ENCODE measurements at places on chromosomes 3 and 15.

- no peak for DNase-seq
Measured at GRCh38 chr3:105845488-105845887, 23.3 kb downstream of the CBLB start.

DNA sequence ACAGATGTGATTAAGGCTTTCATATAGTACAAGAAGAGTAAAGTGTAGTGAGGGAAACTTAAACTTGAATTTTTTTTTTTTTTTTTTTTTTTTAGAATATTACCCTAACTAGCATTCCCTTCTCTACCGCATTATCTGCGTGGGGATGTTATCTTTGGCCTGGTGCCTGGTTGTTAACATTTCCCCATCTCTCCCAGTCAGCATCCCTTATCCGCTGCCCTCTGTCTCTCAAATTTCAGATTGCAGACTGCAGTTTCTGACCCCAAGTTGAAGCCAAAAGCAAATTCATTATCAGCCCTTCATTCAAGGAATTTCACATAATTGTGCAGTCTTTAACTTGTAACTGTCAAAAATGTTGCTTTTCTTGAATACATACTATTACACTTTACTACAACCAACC, 353.0 kb downstream of the PLOD2 start:
- DNase-seq = no peak

GRCh38 chr3:3503411-3503810, 295.8 kb upstream of the LRRN1 start:
- no peak for DNase-seq

GRCh38 chr15:33304924-33305323, 5.8 kb upstream of the RYR3 start:
- no peak for DNase-seq

GRCh38 chr15:74044267-74045110, 37.9 kb downstream of the GOLGA6A start:
- DNase-seq = no peak

DNA sequence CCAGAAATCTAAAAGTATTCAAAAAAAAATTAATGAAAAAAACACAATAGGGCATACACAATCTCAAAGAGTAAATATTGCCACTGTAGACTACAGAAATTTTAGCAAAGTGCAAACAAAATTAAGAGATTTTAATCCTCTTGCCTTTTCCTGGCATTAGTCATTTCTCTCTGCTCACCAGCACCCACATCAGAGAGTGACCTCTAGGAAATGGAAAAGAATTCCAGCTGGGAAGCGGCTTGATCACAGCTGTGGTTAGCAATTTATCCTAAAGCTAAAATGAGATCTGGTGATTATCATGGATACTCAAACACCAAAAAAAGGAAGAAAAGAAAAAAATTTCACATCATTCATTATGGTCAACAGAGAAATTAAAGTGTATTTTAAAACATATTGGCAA, 7.5 kb downstream of the CSNK1G1 start:
- no peak for DNase-seq

DNA sequence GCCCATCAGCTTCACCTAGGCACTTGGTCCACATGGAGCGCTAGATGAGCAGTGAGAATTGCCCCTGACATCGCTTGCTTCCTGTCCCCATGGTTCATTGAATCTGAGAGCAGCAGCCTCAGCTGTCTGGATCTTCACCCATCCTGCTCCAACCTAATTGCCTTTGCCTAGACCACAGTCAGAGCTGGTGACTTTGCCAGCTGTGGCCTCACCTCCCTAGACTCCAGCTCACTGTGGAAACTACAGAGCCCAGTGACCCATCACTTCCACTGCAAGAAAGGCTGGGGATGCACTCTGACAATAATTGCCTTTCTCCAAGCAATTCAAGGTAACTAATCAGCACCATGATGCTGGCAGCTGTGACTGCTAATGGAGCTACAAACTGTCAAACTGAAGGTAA, 30.6 kb upstream of the SLC6A1 start:
- no peak for DNase-seq

DNA sequence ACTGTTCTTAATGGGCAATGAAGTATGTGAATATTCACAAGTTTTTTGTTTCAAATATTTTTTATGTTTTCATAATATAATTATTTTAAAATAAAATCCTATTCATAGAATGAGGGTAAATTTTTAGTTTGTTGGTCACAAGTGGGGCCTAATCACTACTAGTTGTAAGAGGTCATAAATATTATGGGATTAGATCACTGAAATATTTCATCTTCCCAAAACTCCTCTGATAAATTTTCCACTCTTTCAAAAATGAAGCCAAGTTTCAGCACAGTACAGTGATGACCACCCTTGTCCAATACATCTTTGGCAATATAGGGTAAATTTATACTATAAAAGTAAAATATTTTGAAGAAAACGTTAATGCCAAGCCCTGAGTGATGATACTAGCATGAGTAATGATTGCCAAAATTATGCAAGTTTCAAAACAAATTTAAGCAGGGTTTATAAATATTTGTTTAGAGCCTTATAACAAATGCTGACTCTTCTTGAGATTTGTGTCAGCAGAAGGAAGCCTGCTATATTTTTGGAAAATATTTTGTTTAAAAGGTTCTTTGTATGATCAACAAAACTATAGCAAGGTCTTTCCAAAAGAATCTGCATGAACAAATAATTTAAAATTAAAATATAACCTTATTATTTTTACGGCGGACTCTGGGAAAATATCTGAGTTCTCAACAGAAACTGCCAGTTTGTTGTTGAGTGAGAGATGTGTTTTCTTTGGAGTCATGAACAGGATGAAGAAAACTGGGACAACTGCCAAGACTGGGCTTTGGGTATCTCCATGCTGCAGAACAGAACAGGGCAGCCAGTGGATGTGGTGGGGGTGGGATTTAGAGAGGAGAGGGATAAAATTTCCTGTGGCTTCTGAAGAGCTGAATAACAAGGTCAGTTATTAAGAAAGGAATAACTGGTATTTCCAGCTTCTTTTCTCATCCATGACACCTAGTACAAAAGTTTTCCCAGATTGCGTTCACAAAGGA, 17.9 kb upstream of the TM4SF1 start:
- DNase-seq = no peak

- no peak for DNase-seq
Measured at GRCh38 chr3:191238321-191238817, 39.3 kb downstream of the OSTN start.

- DNase-seq = no peak
Measured at GRCh38 chr15:89192136-89192535, 29.2 kb downstream of the RLBP1 start.

- DNase-seq = no peak
Measured at GRCh38 chr3:20375302-20375701, 189.3 kb upstream of the SGO1 start.

DNA sequence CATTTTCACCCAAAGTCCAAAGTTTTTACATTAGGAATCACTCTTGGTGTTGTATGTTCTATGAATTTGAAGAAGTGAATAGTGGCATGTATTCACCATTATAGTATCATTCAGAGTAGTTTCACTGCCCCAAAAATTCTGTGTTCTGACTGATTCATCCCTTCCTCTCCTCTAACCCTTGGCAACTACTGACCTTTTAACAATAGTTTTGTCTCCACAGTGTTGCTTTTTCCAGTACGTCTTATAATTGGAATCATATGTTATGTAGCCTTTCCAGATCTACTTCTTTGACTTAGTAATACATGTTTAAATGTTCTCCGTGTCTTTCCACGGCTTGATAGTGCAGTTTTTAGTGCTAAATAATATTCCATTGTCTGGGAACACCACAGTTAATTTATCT, 379.0 kb upstream of the SGO1 start:
- no peak for DNase-seq

DNA sequence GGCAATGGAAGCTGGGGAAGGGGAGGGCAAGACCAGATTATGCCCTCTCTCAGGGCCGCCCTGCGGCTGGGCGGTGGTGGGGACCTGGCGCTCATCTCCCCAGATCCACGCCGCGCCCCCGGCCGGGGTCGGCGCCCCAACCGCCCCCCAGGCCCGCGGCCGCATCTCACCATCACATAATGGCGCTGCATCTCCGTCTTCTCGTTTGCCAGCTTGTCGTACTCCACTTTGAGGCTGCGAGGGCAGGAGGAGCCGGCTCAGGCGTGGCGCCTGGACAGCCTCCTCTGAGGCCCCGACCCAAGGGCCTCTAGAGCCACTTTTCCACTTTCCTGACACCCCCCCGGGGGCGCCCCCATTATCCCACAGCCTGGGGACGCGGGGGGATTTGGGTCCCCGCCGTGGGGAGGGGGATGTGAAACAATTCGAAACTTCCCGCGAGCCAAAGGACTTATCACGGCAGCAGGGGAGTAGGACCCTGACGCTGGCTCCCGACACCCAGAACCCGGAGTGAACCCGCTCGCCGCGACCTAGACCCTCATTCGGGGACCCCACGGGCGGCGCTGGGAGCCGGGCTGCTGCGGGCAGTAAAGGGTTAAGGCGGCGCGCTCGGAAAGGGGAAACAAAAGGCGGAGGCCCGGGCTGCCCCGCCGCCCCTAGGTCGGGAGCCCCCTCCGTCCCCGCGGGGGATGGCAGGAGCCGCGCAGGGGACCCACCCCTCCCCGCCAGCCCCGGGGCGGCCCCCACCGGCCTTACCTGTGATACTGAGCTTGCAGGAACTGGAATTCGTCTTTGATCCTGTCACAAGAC, 2.1 kb downstream of the TLE3 start:
- DNase-seq = no peak

GRCh38 chr3:73432706-73433032, 192.1 kb downstream of the PDZRN3 start:
- DNase-seq = no peak

DNA sequence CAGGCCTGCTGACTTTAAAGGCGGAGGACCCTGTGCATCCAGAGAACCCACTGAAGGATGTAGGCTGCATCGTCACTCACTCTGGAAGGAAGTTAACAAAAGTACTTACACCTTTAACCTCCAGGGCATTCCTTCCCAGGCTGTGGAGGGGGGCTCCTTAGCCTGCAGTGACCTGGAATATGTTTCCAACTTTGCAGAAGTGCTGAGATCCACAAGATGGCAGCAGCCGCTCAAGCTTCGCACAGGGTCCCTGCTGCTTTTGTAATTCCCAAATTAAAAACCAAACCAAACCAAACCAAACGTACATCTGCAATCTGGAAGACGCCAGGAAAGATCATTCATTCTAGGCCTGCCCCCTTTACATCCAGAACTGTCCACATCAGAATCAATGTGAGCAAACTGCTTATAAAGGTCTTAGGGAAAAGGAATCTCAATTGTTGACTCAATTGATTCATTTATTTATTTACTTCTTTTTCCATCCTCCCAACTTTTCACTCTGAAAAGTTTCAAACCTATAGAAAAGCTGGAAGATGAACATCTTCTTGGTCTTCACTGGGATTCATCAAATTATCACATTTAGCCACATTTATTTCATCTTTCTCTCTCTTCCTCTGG, 70.5 kb upstream of the KLHL25 start:
- no peak for DNase-seq

- no peak for DNase-seq
Measured at GRCh38 chr3:9032231-9032777, 69.0 kb upstream of the RAD18 start.

- no peak for DNase-seq
Measured at GRCh38 chr3:108475220-108475782, 35.1 kb downstream of the MYH15 start.

- DNase-seq = no peak
Measured at GRCh38 chr3:33790091-33790490, 8.3 kb upstream of the PDCD6IP start.

DNA sequence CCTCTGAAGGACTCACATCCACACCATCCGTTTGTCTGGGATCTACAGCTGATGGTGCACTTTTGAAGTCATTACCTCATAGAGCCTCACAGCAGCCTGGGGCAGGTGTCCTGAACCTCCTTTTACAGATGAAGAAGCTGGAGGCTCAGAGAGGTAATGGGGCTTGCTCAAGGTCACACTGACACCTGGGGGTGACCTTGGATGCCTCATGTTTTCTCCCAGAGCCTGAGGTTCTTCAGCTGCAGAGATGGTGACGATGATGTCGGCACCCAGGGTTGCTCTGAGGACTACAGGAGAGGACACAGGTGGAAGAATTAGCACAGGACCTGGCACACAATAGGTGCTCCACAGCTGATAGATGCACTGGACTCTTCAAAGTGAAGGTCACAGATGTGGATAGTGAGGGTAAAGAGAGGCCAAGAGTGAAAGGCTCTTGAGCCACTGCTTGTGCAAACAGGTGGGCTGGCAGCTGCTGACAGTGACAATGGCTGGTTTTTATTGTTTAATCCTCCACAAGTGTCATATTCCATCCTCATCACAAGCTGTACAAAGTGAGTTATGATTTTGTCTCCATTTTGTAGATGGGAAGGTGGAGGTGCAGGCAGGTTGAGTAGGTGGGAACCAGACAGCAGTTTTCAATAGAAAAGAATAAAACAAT, 17.4 kb upstream of the ATP2B2 start:
- DNase-seq = no peak

- no peak for DNase-seq
Measured at GRCh38 chr15:63514531-63514943, 10.1 kb downstream of the USP3 start.

DNA sequence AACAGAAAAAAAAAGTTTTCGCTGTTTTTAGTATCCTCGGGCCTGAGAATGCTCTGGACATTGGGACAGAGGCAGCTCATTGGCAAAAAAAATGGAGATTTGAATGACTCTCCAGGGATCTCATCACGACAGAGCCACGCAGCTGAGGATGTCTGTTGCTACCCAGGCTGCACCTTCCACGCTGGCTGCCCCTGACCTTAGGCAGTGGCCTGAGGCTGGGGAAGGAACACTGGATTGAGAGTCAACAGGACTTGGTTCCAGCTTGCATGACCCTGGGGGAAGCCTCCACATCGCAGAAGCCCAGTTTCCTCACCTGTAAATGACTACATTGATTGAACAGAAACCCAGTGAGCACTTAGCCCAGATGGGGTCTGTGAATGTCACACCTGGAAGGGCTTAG, 8.7 kb upstream of the ACSBG1 start:
- no peak for DNase-seq

DNA sequence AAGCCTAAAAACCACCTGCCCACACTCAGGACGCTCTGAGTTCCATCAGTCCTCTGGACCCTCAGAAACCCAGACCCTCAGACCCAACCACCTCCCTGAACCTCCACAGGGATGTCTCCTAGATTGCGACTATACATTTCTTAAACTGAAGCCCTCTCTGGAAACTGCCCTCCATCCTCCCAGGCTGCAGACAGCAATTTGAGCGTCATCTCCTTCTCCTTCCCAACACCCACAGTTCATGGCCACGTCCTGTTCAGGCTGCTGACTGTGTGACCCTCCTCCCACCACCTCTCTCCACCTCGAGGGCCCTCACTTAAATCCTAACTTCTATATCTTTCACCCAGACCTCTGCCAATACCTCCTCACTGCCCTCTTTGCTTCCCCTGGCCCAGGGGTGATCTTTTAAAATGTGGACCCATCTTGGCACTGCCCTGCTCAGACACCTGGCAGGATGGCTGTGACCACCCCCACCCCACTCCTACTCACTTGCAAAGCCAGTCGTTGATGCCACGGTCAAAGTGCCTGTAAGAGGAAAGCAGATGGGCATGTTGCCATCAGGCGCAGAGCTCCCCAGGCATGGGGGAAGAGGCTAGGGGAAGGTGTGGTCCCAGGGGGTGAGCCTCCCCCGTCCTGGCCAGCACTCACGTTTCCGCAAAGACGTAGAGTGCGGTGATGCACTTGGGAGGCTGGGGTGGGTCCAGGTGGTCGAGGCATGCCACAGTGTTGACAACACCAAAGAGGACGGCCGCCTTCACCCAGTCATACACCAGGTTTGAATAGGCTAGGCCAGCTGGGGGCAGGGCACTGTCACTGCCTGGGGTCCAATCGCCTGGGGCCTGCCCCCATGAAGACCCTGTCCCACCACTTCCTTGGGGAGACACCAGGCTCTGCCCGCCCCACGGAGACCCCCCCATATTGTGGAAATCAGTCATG, 6.0 kb downstream of the HHATL start:
- DNase-seq = no peak

GRCh38 chr3:72725229-72725628, 123.0 kb downstream of the SHQ1 start:
- DNase-seq = no peak

GRCh38 chr3:150315721-150316120, 92.4 kb upstream of the TSC22D2 start:
- no peak for DNase-seq

Measured in occipital lobe (tissue), 3 donors.